ENCODE measurements at places on chromosomes 6 and 20.

DNA sequence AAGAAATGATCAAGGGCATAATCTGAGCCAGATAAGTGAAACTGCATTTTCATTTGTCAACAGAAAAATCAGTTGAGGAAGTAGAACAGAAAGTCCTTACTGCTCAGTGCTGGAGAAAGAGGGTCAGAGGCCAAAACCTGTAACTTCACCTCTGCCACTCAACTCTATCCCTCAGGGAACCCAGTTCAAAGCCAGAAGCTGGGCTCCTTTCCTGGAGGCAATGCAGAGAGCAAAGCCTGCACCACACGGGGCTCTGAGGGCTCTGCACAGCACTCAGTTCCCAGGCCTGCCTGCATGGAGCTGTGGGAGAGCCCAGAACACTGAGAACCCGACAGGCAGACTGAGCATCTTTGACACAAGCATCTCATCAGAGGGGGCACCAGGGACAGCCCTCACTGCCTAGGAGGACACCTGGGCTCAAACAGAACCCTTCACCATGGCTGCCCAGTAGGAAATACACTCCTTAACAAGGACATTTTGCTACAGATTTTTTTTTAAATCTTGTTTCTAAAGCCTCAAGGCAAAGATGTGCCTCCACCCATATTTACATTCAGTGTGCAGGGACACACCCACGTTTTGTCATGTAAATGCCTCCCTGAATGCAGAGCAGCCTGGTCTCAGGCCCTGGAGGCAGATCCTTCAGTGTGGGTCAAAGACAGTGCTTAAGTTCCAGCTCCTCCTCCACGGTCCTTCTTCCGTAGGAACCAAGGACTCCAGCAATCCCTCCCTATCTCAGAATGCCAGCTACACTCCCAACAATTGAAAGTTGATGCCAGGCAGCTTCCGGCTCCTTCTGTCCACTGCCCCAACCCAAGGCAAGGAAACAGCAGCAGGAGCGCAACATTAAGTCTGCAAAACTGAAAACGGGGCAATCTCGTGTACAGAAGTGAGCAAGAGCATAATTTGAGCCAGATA lies 6.6 kb downstream of the RNASET2 start:
- no peak for DNase-seq

DNA sequence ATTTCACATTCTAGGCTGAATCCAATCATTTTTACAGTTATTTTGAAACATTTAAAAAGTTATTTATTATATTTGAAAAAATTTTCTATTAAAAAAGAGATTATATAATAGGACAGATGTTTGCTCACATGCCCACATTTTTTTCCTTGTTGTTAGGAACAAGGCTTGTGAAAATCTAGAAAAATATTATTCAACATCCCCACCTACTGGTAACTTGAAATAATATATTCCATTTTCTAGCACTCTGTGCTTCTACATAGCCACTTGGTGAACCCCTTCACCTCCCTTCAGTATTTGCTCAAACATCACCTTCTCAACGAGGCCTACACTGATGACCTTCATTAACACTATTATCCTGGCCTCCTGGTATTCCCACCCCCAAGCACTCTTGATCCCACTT lies 18.3 kb upstream of the GPRC6A start:
- peak; percentile 55 for DNase-seq

DNA sequence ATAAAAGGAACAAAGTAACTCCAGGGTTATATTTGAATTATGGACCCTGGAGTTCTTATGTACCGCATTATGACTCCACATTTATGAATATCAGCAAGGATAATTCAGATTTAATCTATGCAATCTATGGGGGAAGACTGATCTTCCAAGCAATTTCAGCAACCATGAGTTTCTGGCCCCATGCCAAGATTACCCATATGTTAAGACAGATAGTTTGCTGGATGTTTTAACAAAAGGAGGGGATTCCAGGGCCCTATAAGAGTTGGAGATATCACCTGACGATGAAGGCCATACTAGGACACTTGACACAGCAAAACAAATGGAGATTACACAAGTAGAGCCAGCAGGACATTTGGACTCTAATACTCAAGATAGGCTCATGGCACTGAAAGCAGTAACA lies 45.9 kb upstream of the PLN start:
- no peak for DNase-seq

DNA sequence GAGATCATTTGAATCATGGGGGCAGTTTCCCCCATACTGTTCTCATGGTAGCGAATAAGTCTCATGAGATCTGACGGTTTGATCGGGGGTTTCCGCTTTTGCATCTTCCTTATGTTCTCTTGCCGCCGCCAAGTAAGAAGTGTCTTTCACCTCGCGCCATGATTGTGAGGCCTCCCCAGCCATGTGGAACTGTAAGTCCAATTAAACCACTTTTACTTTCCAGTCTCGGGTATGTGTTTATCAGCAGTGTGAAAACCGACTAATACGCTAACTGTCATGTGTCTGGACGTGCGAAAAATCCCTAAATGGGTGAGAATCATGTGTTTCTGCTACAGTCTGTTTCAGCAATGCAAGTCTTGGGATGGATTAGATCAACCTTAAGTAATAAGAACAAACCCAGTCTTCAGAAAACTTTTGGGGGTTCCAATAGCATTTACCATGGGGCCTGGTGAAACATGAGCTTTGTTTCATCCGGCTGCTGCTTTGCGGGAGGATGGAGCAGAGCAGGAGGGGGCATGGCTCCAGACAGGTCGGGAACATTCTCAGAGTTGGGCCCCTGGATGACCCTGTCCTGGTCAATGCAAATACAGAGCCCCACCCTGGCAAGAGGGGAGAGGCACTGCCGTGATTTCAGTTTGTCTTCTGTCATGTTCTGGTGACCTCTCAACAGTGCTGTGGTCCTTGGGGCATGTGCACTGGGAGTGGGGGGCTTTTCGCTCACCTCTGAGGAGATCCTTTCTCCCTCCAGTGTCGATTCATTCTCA lies 41.5 kb downstream of the CTCFL start:
- DNase-seq = no peak

DNA sequence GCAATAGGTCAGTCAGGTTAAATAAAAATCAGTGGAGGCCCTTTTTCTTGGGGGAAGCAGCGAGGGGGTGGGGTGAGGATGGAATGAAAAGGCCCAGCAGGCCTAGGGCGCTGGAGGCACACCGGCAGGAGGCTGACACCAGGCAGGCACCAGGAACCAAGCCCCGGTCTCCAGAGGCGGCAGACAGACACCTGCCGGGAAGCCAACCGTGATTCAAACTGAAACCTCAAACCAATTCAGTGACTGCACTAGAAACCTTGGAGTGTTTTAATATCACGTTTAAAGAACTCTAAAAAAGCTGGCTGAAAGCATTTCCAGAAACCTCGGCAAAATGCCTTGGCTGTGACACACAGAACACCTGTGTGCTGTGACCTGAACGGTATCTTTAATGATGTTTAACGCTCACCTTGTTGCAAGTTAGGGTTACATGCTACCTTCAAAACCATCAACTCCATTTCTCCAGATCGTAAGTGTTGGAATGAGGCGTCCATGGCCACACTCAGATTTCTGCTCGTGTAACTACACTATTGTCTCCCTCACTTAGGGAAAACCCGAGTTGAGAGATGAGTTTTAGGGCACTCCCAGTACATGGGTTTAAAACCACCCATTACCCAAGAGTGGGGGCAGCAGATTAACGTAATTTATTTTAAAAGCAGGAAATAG lies 27.2 kb downstream of the DIDO1 start:
- no peak for DNase-seq

- DNase-seq = peak; percentile 2
Measured at GRCh38 chr20:53827292-53828087, 233.9 kb upstream of the ZNF217 start.

GRCh38 chr6:71446057-71446456 lies 157.4 kb downstream of the OGFRL1 start:
- DNase-seq = no peak

DNA sequence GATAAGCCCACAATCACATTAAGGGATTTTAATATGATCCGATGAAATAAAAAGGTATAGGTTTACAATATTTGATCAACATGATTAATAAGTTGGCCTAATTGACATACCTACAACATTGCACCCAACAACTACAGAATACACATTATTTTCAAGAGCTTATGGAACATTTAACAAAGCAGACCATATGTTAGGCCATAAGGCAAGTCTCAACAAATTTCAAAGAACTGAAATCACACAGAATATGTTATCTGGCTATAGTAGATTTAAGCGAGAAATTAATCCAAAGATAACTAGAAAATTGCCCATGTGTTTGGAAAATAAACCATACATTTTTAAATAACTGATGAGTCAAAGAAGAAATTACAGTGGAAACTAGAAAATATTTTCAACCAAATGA lies 126.0 kb upstream of the KCNG1 start:
- DNase-seq = no peak

DNA sequence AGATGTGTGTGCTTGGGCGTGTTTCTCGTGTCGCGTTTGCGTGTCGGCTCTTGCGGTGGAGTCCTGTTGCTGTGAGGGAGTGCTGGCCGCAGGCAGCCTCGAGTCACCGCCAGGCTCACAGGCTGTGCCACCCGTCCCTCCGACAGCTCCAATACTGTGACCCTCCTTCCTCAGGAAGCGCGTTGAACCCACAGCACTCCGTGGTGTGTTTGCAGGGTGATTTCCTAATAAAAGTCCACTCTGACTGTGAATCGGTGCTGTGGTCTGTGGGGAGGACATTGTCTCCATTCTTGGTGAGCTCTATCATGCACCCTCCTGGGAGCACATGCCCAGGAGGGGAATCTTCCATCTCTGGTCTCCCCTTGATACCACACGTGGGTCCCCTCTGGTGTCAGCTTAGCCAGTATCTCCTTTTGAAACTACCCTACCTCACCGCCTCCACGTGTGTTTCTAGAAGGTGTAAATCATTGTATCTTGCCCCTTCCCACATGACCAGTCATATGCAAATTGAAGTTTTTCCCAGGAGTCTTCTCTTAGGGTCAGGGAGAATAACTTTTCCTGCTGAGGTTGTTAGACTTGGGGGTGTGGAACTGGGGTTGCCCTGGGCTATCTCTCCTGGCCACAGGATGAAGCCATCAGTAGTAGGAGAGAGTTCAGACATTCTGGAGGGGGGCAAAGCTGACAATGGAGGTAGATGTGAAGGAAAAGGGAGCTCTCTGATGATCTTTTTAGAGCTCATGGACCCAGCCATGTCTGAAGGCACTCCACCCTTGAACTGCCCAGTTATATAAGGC lies 13.3 kb upstream of the PCMTD2 start:
- DNase-seq = no peak

DNA sequence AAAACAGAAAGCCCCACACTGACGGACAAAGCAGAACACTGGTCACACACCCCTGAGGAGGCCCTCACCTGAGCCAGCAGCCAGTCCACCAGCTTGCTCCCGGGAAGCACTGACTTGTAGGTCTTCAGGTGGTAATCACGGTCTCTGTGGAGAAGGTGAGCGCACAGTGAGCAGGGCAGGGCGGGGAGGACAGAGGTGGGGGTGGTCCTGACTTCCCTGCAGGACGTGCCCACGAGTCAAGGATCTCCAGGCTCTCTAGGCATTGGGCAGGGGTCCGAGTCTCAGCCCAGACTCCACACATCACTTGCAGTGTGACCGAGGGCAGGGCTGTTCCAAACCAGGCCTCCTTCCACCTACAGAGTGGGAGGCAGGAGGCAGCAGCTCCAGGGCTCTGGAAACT lies 151.7 kb downstream of the PREX1 start:
- DNase-seq = no peak

DNA sequence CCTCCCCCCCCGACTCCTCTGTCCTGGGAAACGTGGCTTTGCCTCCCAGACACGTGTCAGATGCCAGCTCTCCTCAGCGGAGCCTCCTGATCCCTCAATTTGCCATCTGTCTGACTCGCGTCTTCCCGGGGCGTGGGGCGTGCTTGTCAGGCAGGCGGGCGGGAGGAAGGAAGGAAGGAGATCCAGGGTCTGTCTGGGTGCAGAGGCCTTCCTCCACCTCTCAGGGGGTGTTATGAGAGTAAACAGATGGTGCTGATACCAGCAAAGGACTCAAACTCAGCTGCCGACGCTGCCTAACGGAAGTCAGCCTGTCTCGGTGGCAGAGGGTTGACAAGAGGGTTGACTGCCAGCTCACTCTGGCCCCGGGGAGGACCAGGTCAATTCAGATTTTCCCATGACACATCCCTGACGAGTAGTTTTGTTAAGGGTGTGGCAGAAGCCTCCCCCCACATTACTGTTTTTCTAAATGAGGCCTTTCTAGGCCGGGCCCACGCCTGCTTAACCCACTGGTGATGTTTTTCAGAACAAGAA lies 17.0 kb downstream of the UQCC2 start:
- no peak for DNase-seq

DNA sequence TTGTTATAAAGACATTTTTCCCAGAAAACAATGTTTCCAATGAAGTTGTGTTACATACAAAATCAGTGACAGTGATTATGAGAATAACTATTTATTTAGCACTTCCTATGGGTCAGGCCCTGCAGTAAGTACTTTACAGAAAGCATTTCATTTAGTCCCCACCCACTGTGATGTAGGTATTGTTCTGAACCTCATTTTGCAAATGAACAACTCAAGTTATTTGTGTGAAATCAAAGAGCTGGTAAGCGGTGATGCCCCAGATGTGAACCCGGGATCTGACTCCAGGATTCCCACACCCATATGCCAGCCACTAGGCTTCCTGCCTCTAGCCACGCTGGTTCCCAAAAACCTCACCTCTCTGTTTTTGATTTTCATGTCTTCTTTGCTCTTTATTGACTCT lies 30.9 kb downstream of the FAXC start:
- no peak for DNase-seq

DNA sequence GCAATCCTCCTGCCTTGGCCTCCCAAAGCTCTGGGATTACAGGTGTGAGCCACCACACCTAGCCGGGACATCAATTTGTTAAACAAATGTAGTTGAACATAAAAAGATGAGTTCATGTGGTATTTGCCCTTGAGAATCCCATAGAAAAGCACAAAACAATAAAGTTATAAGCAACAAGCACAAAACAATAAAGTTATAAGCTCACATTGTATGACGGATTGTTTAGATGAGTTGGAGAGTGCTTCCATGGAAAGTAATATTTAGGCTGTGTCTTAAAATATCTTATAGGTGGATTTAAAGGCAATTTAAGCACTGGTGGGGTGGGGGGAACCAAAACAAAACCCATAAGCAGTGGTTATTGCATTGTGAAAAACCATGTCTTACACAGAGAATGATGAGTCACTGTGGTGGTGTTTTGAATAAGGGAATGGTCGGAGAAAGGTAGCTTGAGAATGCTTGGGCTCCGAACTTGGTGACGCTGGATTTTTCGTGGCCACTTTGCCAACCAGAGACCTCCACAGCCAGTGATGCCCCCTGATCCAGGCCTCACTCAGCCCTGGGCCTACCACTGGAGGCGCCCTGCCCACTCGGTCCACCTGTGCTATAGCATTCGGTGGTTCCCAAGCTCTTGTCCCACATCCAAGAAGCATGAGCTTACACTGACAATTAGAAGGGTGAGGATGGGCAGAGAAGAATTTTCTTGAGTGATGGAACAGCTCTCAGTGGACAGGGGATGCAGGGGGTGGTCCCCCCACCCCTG lies 256.0 kb downstream of the CDKAL1 start:
- no peak for DNase-seq

- no peak for DNase-seq
Measured at GRCh38 chr6:145067430-145067829, 667.9 kb downstream of the EPM2A start.

DNA sequence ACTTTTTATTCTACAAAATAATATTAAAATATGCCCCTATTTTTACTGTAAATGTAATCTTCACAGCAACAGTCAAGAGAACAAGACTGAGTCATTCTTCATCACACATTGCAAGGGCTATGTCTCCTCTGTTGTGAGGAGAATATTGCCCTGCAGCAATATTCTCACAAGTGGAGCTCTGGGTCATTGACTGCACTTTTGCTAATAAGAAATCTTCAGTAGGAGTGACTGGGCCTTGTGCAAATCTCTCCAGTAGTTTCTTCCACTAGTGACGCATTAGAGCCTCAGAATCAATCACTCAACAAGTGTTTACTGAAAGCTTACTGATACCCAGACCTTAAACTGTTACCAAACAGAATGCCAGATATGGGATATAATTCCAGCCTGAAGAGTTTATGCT lies 49.1 kb downstream of the LAMA2 start:
- DNase-seq = no peak
